ENCODE measurements at places on chromosomes 5 and 9.

DNA sequence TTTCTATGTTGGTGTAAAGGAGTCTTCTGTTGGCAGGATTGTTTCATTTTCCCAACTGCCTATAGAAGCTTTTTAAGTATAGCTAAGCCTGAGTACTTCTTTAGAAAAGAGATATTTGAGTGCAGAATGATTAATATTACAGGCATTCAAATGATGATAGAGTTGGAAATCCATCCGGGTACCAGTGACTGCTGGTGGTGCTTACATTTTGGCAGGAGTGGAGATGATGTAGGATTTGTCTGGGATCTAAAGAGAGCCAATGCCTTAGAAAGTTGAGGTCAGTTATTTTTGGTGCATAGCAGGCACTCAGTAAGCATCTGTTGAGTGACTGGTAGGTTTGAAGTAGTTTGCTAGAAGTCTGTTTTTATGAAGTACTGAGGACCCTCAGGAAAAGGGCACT lies 433.5 kb downstream of the DMAC1 start:
- no peak for DNase-seq

DNA sequence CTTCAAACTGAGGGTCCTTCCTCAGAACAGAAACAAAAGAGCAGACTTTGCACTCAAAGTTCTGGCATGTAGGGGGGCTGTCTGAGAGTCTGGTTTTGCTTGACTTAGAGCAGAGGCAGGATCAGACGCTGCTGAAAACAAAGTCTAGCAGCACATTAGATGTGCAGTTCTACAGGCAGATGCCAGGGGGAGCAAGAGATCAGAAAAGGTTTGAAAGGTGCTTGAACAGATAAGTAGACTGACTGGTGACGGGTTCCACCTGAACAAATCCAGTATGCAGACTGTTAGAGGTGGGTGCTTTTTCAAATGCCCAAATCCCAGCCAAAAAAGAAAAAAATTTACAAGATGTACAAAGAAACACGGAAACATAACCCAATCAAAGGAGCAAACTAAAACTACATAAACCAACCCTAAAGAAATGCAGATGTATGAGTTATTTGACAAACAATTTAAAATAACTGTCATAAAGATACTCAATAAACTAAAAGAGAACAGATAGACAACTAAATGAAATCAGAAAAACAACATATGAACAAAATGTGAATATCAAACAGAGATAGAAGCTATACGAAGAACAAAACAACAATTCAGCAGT lies 194.7 kb upstream of the FREM1 start:
- no peak for DNase-seq

DNA sequence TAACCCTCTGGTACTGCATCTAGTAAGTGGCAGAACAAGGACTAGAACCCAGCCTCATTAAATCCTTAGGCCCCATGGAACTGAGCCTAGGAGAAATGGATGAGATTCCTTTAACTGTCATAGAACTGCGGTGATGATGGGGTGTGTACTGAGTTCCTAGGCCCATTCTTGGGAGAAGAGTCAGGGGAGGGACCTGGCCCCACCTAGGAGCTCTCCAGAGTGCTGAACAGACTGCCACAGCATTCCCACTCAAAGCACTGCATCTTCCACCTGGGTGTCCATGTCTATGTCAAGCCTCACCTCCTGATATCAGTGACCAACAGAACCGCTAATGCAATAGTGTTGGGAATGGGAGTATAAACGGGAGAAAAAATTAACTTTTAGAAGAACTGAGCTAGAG lies 36.6 kb downstream of the TTLL11 start:
- peak; percentile 47 for DNase-seq

- DNase-seq = no peak
These were observed 109.3 kb downstream of the MUSK start for GRCh38 chr9:110777876-110778215.

DNA sequence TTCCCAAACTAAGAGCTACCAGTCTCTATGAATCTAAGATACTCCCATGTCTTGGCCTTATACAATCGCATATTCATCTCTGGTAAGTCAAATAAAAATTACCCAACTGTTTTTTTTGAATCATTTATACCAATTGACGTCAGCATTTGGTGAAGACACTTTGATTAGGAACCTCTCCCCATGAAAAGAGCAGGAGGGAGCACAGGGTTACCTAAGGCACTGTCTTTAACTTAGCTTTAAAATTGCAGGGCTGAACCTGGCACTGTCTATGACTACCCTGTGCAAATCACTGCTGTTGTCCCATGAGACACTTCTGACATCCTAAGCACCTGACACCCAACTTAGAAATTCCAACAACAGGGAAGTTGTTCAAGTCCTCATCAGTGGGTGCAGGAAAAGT lies 586.4 kb downstream of the MAT2B start:
- no peak for DNase-seq

- DNase-seq = no peak
These were observed 453.9 kb downstream of the TUSC1 start for GRCh38 chr9:25224309-25224708.

DNA sequence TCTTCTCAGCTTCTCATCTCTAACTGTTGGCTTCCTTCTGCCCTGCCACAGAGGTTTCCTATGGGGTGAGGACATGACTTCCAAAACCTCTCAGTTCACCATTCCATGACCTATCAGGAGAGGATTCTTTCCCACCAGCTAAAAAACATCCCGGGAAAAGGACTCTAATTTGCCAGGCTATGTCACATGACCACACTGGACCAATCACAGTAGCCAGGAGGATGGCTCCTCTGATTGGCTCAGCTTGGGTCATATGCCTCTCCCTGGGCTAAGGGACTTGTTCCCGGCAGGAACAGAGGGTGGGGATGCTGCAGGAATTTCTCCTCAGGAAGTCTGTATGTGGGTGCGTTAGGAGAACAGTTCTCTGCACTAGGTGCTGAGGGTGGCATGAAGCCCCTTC lies 40.3 kb upstream of the XPA start:
- no peak for DNase-seq

DNA sequence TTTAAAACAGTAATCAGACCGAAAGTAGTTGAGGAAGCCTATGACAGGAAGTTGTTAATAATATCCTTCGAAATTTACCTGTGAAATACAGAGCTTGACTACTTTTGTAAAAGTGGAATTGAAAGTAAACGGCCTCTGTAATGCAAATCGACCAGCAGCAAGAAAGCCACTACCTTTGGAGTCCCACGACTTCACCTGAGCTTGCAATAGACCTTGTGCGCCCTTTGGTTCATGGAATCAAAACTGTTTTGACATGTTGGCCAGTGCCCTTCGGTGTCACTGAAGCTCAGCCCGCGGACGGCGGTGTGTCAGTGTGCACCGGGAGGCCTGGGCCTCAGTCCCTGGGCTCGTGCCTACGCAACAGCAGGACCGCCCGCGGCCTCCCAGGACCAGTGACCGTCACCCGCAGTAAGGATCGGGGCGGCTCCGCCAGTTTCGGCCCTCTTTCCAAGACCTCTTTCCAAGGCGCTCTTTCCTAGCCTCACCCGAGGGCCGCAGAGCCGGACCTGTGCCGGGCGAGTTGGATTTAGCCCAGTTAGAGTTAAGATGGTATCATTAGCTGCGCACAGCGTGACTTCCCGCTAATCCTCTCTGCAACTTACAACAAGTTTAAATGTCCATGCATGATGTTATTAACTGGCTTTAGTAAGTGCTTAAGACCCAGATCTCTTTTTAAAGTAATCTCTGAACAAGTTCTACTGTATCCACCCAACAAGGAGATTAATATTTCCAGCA lies 223.3 kb downstream of the MEF2C start:
- no peak for DNase-seq

DNA sequence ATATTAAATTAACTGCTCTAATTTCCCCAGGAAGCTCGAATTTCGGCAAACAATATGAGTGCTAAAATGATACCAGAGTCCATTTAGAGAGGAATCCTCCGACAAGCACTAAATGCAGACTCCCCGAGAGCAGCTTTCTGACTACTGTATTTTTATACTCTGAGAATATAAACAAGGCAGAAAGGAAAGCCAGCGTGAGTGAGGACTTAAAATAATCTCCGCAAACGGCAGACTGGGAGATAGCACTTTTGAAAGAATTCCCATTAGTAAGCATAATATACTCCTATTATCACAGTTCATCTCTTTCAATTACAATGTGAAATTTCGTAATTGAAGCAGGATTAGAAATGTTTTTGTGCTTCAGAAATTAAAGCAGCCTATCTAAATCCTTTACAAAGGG lies 269.4 kb upstream of the PANK3 start:
- DNase-seq = no peak

DNA sequence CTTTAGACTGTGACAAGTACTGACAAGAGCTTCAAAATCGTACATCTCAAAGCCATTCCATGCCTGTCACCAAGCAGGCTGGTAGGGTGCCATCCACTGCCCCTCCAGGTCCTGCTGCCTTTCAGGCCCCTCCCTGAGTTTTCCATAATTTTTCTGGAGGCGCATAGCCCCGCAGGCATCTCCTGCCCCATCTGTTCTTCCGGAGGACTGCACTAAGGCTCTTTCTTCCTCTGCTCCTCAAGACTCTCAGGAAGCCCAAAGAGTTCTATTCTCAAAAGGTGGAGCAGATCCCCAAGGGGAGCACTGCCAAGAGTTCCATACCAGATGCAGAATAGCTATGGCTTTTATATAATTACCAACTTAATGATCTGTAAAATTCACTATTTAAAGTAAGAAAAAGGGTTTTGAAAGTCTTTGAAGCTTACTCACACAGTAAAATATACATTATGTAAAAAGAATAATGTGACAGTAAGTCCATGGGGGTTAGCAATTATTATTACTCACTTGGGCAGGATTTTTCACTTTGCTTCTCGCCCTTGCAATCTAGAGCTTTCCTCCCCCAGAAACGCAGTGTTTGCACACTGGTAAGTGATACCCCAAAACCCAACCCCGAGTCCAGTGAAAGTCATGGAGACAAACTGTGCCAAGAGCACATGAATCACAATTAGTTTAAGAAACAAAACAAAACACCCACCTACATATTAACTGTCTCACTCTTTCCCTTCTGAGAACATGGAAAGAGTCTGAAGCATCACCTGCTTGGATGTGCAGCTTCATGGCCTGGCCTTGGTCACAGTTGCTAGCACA lies 114.1 kb upstream of the DAPK1 start:
- DNase-seq = no peak

- DNase-seq = no peak
These were observed 38.1 kb upstream of the PRUNE2 start for GRCh38 chr9:76944011-76944410.

GRCh38 chr9:64773491-64773931 lies 511.5 kb downstream of the FOXD4L5 start:
- no peak for DNase-seq

- DNase-seq = no peak
These were observed 371.9 kb downstream of the EBF1 start for GRCh38 chr5:158727771-158728311.

DNA sequence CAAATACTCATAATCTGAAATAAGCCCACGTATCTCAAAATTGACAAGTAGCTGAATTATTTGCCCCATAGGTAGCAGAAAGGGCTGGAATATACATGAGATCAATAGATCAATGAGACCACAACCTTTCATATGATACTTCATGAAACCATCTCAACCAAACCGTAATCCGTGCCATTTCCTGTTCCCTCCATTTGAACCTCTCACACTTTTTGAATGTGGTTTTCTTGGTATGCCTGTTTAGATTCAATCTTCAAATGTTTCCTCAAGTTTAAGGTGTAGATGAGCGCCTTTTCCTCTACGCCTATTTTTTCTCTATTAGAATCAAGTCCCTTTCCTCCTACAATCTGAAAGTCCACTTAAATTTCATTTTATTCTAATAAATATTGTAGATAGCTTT lies 805.5 kb downstream of the EFNA5 start:
- DNase-seq = no peak

DNA sequence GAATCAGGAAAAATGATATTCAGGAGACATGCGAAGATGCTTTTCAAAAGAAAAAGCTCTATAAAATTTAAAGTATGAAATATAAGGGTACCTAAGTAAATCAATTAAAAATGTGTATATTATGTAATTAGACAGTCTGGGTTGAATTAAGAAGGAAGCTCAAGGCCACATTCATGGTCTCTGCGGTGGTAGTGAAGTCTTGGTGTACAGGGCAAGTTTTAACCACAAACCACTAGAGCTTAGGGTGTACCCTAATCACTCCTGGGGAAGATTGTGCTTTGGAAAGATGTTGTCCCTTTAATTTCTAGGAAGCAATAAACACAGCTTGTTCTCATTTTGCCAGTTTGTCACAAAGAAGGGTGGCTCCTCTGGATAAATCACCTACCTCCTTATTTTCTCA lies 287.2 kb upstream of the ZNF608 start:
- DNase-seq = no peak

GRCh38 chr9:15501179-15501578 lies 9.6 kb downstream of the PSIP1 start:
- DNase-seq = no peak

GRCh38 chr5:162288647-162289296 lies 221.2 kb downstream of the GABRG2 start:
- no peak for DNase-seq

GRCh38 chr5:133220851-133221674 lies 169.2 kb downstream of the HSPA4 start:
- DNase-seq = no peak

DNA sequence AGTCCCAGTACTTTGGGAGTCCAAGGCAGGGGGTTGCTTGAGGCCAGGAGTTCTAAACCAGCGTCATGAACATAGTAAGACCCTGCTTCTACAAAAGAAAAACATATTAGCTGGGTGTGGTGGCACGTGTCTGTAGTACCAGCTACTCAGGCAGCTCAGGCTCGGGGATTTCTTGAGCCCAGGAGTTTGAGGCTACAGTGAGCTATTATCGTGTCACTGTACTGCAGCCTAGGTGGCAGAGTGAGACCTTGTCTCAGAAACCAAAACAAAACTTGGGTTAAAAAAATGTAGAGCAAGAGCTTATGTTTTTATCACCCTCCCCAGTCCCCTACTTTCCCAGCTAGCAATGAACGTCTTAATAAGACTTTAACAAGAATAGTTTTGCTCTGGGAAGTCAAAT lies 46.7 kb downstream of the UHRF2 start:
- DNase-seq = no peak

GRCh38 chr5:149221731-149222342 lies 49.8 kb upstream of the AFAP1L1 start:
- no peak for DNase-seq

DNA sequence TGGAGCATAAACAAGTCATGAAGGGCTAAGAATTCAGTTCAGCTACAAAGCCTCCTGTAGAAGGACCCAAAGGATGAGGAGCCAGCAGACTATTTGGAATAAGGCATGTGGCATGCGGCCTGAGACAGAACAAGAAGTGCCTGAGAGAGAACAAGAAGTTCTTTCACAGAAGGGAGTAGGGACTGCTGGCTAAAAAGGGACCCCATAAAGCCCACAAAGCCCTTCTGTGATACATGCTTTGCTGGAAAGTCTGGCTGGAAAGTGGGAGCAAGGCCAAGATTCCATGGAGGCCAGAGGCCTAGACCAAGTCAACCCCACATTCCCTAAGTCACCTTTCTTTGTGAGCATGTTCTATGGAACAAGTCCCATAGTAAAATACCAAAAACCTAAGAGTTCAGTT lies 35.9 kb upstream of the UBAP2 start:
- DNase-seq = no peak

DNA sequence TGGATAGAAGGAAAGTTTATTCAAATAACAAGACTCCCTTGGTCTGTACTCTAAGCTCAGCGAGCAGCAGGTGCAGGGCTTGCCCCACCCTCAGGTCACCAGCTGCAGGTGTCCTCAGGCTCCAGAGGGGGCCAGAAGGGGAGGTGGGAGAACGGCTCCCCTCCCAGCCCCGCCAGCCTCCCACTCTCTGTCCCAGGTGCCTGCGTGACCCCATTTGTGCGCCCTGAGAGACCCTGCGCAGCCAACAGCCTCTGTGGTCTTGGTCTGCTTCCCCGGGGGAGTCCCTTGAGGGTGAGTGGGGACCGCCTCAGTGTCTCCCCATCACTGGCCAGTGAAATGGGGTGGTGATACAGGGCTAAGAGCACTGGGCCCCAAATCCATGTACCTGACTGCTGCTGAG lies 62.3 kb upstream of the STXBP1 start:
- DNase-seq = no peak

- DNase-seq = no peak
These were observed 101.1 kb downstream of the PSD2 start for GRCh38 chr5:139896718-139897117.
